Ureter (tissue), 1 donor: ENCODE measurements at places on chromosomes 11 and 22. TPM values are rescaled to one million over a fixed set of nuclear protein-coding genes. Genes with fewer than 3 reads are reported as not detected.

DNA sequence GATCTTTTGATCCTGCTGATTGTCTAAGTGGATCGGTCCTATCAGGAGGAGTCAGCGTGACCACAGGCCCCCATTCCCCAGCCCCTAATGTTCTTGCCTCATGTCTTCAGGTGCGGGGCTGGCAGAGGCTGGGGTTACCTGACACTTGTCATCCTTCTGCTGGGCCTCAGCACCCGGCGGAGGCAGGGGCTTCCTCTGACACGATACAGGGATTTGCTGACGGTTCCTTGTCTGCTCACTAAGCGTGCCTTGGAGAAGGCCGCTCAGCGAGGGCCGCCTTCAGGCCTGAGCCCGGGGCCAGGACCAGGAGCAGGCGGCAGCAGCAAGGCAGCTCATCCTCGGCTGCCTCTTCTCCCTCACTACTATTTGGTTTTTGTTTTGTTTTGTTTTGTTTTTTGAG is 45.7 kb upstream of the KCNQ1OT1 start:
- no peak for DNase-seq

GRCh38 chr11:63375434-63375833 is 5.8 kb downstream of the SLC22A9 start:
- no peak for DNase-seq

Gene DDIAS
- 2.6 TPM for total RNA-seq

Gene PNPLA5
- total RNA-seq: not detected

Gene MYOD1
- not detected for total RNA-seq

GRCh38 chr11:11572386-11572785 is 49.4 kb downstream of the GALNT18 start:
- DNase-seq: no peak

DNA sequence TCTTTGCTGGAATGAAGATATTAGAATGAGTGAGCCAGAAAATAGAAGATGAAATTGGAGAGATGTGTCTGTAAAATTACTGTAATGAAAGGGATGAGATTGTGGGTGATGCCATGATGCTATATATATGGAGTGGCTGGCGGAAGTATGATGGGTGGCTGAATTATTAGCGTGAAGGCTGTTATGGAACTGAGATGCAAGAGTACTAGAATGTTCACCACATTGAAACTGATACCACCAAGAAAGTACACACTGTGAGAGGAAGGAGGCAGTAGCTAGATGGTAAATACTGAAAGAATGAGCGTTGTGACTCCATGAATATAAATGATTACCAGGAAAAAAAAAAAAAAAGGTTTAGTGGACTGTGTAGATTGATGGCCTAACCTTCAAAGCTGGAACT is 411.9 kb downstream of the CNTN5 start:
- no peak for DNase-seq

Gene RNF215
- total RNA-seq: 17.5 TPM

GRCh38 chr22:48968201-48968959 is 859.3 kb downstream of the BRD1 start:
- peak; percentile 45 for DNase-seq

DNA sequence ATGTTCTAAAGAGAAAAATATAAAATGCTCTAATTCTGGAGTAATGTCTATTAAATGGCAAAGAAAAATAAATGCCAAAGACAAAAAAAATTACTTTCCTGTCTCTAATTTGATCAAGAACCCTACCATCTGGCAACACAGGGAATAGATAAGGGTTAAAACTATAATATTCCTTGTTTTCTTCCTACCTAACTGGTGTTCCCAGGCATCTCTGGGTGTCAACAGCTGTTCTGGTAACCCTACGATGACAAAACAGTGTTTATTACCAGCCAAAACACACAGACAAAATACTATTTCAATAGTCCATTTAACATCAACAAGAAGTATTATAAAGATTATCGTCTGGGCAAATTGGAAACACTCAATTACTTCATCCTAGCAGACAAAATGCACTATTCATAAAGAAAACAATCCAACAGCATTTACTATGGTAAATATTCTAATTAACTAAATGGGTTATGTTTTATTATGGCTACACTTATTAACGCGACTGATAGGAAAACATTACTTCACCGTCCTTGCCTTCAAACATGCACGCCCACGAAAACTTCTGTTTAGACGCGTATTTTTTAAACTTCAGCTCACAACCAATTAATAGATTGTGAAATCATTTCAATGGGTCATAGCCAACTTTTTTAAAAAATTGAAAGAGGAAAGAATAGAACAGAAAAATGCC is 50.6 kb downstream of the LGR4 start:
- no peak for DNase-seq

- DNase-seq: no peak
Observed at GRCh38 chr22:41498303-41498835, 29.5 kb downstream of the ACO2 start.

- DNase-seq: no peak
Observed at GRCh38 chr11:4211991-4212390, 117.4 kb downstream of the RRM1 start.

DNA sequence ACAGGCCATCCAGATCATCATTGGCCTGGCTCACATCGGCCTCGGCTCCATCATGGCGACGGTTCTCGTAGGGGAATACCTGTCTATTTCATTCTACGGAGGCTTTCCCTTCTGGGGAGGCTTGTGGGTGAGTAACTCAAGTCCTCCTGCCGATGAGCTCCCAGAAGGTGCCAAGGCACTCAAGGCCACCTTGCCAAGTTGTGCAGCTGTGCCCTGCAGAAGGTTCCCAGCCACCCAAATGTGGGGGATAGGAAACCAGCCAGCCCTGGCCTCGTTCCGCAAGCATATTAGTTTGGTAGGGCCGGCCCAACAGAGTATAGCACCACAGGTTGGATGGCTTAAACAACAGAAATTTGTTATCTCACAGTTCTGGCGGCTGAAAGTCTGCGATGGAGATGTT is 4.0 kb downstream of the MS4A8 start:
- DNase-seq: no peak

- no peak for DNase-seq
Observed at GRCh38 chr11:18027475-18027874, 14.6 kb upstream of the SERGEF start.

Gene ANKK1
- total RNA-seq: 1.4 TPM

DNA sequence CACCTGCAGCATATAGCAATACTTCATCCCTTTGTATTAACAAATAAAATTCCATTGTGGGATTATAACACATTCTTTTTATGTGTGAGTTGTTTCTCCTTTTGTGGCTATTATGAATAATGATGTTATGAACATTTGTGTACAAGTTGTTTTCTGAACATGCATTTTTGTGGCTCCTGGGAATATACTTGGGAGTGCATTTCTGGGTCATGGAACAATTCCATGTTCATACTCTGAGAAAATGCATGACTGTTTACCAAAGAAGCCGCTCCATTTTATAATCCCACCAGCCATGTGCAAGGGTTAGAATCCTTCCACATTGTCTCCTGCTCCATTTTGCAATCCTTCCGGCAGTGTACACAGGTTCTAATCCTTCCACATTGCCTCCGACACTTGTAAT is 713.8 kb downstream of the TBC1D22A start:
- no peak for DNase-seq

Gene MRTFA
- total RNA-seq: 64.2 TPM

Gene PRG3
- not detected for total RNA-seq

Gene OR52E8
- total RNA-seq: not detected

GRCh38 chr11:70156291-70157037 is 46.6 kb upstream of the FADD start:
- DNase-seq: no peak

DNA sequence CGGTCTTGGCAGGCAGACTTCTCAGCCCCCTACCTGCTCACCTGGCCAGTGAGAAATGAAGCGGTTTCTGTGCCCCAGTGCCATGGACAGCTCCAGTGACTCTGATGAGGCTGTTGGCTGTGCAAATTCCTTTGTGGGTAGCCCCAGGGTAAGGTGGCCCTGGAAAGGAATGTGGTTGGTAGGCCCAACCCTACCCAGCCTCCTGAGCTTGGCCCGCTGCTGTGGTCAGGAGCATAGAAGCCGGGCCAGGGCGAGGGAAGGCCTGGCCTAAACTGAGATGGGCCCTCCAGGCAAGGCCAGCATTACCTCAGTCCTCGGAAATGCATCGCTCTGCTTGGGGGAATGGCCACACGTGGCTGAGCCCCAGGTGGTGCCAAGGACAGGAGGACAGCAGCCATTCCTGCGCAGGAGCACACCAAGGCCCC is 16.9 kb downstream of the DAGLA start:
- DNase-seq: no peak

- no peak for DNase-seq
Observed at GRCh38 chr11:34775417-34775888, 140.7 kb downstream of the APIP start.

Gene OR5P2
- 5.6 TPM for total RNA-seq

Gene FAT3
- total RNA-seq: 16.1 TPM

Gene OR10S1
- total RNA-seq: not detected
